ENCODE measurements at places on chromosomes 7 and 10.
A peak's percentile ranks its signal among the peaks of the same experiment; 100 is the strongest.

GRCh38 chr7:115293628-115294240 is 371.8 kb downstream of the MDFIC start:
- no peak for DNase-seq

DNA sequence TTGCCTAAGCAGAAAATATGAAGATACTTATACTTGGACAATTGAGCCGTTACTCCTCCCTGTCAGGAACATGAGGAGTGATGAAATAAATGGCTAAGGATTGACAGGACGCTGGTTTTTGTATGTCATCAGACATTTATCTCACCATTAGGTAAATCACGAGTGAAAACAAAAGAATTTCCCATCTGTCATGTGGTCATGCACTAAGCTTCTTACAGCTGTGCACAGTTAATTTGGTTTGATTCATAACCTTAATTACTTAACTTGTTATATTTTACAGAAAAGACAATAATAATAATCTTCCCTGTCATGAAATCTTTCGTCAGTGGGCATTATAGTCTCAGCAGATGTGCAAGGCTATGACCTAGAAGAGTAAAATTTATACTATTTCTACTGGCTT is 266.5 kb downstream of the HGF start:
- no peak for DNase-seq

DNA sequence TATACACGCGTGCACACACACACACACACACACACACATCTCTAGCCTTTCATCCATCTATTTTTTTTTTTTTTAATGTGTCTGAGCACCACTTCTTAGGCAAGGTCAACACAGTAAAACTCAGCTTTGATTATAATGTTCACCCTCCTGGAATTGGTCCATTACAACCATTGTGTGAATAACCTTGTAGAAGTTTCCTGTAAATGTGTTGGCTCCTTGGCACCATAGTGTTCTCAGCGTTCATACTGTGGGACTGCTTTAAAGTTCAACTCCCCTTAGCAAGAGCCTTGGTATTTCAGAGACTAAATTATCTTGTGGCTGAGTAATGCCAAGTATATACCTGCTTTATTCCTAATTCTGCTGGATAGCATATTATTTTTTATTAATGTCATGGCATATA is 106.3 kb upstream of the PRPS1L1 start:
- no peak for DNase-seq

DNA sequence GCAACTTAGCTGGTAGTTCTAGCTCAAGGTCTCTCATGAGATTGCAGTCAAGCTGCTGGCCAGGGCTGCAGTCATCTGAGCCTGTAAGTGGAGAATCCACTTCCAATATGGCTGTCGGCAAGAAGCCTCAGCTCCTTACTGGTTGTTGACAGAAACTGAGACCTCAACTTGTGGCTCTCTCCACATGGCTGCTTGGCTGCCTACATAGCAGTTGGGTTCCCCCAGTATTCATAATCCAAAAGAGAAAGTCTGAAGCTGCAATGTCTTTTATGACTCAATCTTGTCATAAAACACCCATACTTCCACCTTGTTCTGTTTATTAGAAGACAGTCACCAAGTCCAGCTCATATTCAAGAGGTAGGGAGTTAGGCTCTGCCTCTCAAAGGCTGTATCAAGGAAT is 334.9 kb upstream of the KMT2E start:
- no peak for DNase-seq

DNA sequence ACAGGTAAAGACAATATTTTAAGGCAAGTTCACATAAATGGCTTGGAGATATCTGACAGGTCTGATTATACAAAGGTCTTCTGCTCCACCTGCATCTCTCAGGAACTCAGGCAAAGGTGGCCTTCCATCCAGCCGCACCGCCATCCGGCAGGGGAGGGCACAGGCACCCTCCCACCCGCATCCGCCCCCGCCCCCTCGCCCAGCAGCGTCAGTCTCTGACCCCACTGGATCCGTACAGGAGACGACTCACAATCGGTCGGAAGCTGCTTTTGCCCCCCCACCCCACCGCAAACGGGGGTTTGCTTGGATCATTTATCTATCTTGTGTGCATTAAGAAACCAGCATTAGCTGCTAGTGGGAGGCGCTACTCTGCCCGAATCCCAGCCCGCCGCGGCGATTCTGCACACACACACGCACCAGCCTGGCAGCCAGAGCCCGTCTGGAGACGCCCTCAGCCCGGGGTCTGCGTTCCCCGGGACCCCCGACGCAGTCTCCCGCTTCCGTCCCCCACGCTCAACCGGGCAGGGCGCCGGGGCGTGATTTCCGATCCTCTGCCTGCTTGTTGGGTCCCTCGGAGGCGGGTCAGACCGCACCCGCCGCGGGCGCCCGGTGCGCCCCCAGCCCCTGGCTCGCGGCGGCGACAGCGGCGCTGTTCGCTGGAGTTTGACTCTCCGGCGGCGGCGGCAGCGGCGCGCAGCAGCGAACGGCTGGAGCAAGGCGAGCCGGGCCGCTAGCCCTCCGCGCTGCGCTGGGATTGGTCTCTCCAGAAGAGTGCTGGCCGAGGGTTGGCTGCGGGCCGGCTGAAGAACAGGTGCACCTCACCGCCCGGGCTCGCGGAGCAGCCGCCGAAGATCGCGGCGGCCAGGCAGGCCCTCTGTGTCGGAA is 820 bp upstream of the NRG3 start:
- DNase-seq = peak; percentile 63

Data from dermis microvascular lymphatic vessel endothelial cell (primary cell).